CD8-positive, alpha-beta T cell (primary cell): ENCODE measurements at places on chromosomes 4 and X. TPM values are rescaled to one million over a fixed set of nuclear protein-coding genes. Genes with fewer than 3 reads are reported as not detected.

The GC gene
- not detected for total RNA-seq

The ZNF732 gene
- not detected for total RNA-seq

The SH3D19 gene
- total RNA-seq: not detected

The FAT1 gene
- not detected for total RNA-seq

The PPBP gene
- not detected for total RNA-seq

The MCF2 gene
- total RNA-seq: 0.54 TPM

The OPRPN gene
- total RNA-seq: not detected

The BANK1 gene
- total RNA-seq: 1.1 TPM

The NLGN3 gene
- total RNA-seq: 4.6 TPM

The PLK4 gene
- total RNA-seq: 4.5 TPM

The KLHL8 gene
- 8.2 TPM for total RNA-seq

The ZNF674 gene
- total RNA-seq: 0.50 TPM

The HPGD gene
- 9.1 TPM for total RNA-seq

The ARL9 gene
- total RNA-seq: 0.19 TPM

The H2BW2 gene
- total RNA-seq: not detected

The SOWAHD gene
- not detected for total RNA-seq

The ADH6 gene
- not detected for total RNA-seq

The FHL1 gene
- 11.8 TPM for total RNA-seq

The PWWP3B gene
- not detected for total RNA-seq

The JAKMIP1 gene
- total RNA-seq: 2.3 TPM

The CLCN5 gene
- 0.53 TPM for total RNA-seq

The FMR1NB gene
- total RNA-seq: not detected

The MTMR1 gene
- total RNA-seq: 32.0 TPM

The SCARB2 gene
- total RNA-seq: 33.3 TPM

The KCNIP4 gene
- total RNA-seq: not detected

The DNAAF6 gene
- not detected for total RNA-seq

The FAM9A gene
- total RNA-seq: not detected

The PRRG3 gene
- total RNA-seq: not detected
